ENCODE measurements at places on chromosomes 3 and 15.

DNA sequence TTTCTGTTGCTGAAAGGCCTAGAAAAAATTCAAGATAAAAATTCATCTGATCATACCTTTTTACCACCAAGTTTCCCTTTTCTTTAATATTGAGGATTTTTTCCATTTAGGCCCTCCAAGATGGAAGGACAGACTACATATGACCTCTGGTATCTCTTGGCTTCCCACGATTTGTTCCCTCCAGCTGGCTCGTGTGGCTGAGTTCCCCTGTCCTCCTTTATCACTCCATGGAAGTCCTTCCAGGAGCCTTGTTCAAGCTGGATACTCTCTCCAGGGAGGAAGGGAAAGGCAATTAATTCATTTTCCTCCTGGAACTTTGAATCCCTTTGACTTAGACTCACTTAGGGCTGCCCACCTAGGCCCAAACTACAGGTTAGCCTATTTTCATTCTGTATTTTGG lies 110.6 kb downstream of the CFAP44 start:
- no peak for DNase-seq

DNA sequence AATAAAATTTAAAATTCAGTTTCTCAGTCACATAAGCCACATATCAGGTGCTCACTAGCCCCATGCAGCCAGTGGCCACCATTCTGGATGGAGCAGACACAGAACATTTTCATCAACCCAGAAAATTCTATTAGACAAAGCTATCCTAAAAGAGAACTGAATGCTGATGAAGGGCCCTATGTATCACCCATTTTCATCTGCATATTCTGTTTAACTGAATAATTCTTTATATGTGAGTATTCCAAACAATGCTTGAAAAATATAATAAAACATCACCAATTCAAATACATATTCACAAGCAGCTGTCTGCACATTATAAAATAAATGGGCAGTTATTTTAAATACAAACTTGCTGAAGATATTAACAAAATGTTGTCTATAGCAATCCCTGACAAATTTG lies 14.2 kb upstream of the CFAP44 start:
- no peak for DNase-seq

- no peak for DNase-seq
Observed at GRCh38 chr3:178259703-178260102, 276.5 kb upstream of the KCNMB2 start.

DNA sequence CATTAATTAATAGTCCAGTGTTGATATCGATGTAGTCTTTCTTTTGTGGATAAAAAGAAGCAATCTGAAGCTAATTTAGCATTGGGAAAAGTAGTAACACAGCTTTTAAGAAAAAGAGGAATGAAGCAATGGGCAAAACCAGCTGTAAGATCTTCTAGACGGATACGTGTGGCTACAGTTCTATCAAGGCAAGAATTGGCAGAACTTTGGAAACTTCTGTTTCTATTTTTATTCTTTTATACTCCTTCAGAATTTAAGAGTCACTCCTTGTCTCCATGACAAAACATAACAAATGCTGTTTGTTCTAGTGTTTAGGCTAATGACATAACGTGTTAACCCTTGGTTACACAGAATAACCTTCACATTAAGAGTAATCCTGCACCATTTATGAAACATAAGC lies 289.2 kb downstream of the ROBO2 start:
- no peak for DNase-seq

DNA sequence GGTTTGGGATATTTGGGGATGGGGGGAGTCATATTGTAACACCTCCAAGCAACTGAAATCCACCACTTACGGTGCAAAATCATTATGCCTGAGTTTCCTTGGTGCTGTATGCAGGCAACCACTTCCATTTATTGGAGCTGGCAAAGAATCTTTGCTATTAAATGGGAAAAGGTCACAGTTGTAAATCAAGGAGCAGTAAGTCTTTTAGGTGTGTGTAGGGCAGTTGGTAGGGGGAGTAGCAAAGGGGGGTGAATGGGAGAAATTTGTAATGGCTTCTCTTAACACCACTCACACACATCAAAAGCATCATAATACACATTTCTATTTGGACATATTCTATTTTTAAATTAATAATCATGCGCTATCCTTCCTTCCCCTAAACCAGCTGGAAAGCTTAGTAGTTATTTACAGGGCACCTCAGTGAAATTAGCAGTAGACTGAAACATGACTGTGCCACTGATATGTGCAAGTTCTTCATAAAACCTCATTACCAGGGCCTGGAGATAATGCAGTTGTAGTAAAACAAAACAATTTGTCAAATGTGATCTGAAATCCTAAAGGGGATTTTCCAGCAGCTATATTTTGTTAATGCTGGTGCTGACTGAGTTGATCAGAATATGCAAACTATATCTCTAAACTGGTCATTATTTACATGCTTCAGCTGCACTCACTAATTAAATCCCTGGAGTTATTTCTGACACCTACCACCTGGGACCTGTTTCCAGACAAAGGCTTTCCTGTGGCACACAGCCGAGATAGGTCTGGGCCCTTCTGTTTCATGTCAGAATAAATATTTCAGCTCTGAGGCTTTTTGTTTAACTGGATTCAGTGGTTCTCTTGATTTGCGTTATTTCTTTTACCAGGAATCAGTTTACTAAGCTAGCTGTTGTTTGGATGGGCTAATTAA lies 90.1 kb downstream of the B3GALNT1 start:
- no peak for DNase-seq

All from activated CD8-positive, alpha-beta memory T cell treated with anti-CD3 and anti-CD28 coated beads for 48 hours (primary cell).